ENCODE measurements at places on chromosomes 4 and X. TPM values are rescaled to one million over a fixed set of nuclear protein-coding genes. Genes with fewer than 3 reads are reported as not detected.

- no peak for DNase-seq
- no peak overlapping the region for H3K27ac ChIP-seq
- no peaks in the 10 kb centered on the region for H3K27me3 ChIP-seq
- H3K4me1 ChIP-seq: no peaks in the 10 kb centered on the region
Observed at GRCh38 chr4:122259849-122260248, 107.7 kb downstream of the BLTP1 start.

DNA sequence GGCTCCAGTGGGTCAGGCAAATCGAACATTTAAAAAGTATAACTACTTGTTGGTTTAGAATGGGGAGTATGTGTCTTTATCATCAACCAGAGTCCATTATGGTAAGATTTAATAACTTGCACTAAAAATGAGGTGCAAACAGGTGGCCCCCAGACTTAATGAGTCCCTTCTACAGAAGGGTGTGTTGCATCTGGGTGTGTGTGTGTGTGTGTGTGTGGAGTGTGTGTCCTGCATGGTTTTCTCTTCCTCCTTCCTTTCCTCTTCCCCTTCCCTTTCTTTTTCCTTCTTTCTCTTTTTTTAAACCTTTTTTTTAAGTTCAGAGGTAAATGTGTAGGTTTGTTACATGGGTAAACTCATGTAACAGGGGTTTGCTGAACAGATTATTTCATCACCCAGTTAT, 53.7 kb downstream of the GPRIN3 start:
- no peaks in the 10 kb centered on the region for H3K36me3 ChIP-seq
- no peaks in the 10 kb centered on the region for H3K27me3 ChIP-seq
- H3K27ac ChIP-seq: no peak overlapping the region
- DNase-seq: no peak

GRCh38 chr4:39362827-39363226, 3.3 kb downstream of the RFC1 start:
- peaks cover 5% of the 10 kb centered on the region for H3K4me1 ChIP-seq
- DNase-seq: no peak
- H3K27ac ChIP-seq: no peak overlapping the region

IQCM gene
- total RNA-seq: not detected

STK32B gene
- 15.1 TPM for total RNA-seq

Data from A673 (cell line).